ENCODE measurements at places on chromosomes 13 and 19. TPM values are rescaled to one million over a fixed set of nuclear protein-coding genes. Genes with fewer than 3 reads are reported as not detected.

Gene THSD8
- total RNA-seq: 22.7 TPM

Gene LILRB2
- total RNA-seq: not detected

Gene CCDC122
- total RNA-seq: 12.4 TPM

Gene CTXN1
- 114 TPM for total RNA-seq

Gene BORCS8
- 33.9 TPM for total RNA-seq

Gene CEACAM21
- not detected for total RNA-seq

Gene PEAK3
- not detected for total RNA-seq

- DNase-seq: no peak
Observed at GRCh38 chr13:33178209-33178840, 107.2 kb downstream of the STARD13 start.

DNA sequence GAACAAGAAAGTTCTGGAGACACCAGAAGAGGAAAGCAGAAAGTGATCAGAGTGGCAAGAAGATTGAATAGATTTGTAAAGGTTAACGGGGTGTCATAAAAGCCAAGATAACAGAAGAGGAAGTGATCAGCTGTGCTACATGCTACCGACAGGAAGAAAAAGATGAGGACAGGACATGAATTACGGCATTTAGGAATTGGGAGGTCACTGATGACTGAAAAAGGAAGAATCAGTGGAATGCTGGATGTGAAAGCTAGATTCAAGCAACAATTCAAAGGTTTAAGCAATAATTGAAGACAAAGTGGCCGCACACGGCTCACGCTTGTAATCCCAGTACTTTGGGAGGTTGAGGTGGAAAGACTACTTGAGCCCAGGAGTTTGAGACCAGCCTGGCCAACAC is 15.1 kb downstream of the ZNF160 start:
- no peak for DNase-seq

GRCh38 chr13:94967183-94968039 is 255.1 kb upstream of the SOX21 start:
- peak; percentile 37 for DNase-seq

DNA sequence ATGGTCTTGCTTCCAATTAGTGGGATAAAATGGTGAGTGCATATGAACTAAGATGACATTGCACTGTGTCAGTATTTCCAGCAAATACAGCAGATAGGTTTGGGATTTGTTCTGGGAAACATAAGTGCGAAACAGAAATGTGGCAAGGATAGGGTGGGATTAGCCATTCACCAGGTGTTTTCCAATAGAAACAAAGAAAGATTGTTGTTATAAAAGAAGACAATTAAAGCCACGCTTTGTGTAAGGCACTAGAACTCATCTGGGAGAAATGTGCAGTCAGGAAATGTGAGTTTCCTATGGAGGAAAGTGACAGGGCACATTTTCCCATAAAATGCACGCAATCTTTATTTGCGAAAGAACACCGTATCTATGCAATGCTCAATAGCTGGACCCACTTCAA is 1547.8 kb downstream of the EFNB2 start:
- no peak for DNase-seq

DNA sequence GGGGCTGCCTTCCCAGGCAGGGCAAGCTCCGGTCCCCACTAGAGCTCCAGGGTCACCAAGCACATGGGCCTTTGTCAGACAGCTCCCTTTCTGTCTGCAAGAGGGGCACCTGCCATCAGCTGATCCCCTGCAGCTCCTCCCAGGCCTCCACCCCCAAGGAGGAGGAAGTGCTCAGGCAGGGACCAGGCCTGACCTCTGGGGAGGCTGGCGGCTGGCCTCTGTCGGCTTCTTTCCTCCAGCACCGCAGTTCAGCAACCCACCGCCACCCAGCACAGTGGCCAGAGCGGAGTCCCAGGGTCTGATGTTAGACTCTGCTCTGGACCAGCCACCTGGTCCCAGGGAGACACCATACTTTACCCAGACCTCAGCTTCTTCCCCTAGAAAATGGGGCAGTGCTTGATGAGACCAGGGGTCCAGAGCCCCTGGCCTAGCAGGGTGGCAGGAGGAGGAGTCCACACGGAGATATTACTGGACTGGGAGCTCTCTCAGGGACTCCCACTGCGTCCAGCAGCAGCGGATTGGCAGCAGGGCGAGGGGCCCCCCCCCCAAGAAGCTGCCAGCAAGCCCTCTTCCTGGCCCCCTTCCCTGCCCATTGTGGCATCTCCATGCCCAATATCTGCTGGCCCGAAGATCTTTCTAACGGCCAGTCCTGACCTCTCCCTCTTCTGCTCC is 24.1 kb downstream of the NKPD1 start:
- DNase-seq: no peak

GRCh38 chr19:37251308-37252229 is 33.6 kb downstream of the ZNF383 start:
- DNase-seq: no peak

Measured in progenitor cell of endocrine pancreas (in vitro differentiated cells).